Smooth muscle cell of the umbilical artery (primary cell): ENCODE measurements at places on chromosomes 3 and 15. TPM values are rescaled to one million over a fixed set of nuclear protein-coding genes. Genes with fewer than 3 reads are reported as not detected.

The SNX1 gene
- 42.2 and 46.5 TPM in 2 replicates for total RNA-seq

The ERC2 gene
- total RNA-seq, result under 0.01 and 0.42 TPM in 2 replicates

The LYZL4 gene
- total RNA-seq, result not detected in 2 replicates

The FRMD5 gene
- 6.5 and 16.5 TPM in 2 replicates for total RNA-seq

The RLBP1 gene
- not detected in 2 replicates for total RNA-seq

The MRAS gene
- 48.9 and 76.3 TPM in 2 replicates for total RNA-seq
